ENCODE measurements at places on chromosomes 4 and X.

GRCh38 chrX:129996120-129996519, 13.7 kb downstream of the BCORL1 start:
- peak; percentile 40 for DNase-seq

DNA sequence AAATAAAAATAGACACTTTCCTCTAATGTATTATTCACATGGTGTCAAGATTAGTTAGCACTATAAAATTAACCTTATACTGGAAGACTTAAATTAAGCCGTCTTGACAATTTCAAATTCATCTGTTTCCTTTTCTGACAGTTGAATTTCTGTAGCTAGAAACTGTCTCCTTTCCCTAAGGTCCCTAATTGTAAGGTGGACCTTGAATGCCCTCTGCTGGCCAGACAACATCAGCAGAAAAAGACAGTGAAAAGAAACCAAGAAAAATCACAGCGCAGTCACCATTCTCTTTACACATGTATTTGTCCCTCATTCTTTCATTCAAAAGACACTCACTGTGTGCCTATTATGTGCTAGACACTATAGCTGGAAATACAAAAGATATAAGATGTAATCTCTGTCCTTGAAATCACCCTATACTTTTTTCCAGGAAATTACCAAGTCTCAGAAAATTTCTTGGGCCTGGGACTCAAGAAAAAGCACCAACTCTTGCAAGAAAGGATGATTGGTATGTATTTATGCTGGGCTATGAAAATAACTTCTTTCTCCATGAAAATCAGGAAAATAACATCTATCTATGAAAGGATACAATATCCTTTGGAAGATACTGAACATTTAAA, 32.7 kb upstream of the AMBN start:
- peak; percentile 27 for DNase-seq

GRCh38 chr4:57437649-57438048, 327.5 kb upstream of the IGFBP7 start:
- DNase-seq, result no peak

DNA sequence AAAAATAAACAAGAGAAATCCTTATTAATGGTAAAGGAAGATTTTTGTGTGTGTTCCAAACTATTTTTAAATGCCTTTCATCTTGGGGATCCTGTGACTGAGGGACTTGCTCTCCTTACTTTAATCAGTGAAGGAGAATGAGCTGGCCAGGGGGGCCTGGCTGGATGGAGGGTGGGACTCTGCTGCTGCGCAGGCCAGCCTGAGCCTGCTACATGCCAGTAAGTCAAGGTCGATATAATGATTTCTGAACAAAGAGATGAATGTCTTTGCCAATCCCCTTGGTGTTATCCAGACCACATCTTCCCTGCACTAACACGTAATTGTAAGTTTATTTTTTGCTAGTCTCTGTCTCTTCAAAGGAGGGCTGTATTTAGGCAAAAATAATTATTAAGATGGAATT, 1679.2 kb upstream of the TENM3 start:
- DNase-seq, result no peak

DNA sequence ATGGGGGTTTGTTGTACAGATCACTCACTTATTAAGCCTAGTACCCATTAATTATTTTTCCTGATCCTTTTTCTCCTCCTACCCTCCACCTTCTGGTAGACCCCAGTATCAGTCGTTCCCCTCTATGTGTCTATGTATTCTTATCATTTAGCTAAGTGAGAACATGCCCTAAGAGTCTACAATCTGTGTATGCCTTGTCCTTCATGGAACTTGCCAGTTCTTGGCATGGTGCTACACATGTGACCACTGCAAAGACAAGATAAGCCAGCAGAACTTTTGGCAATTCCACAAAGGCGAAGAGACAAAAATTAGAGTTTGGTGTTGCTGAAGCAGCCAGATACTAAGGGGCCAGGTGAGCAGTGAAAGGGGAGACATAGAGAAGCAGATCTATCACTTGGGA, 101.3 kb downstream of the CORIN start:
- no peak for DNase-seq

- no peak for DNase-seq
These were observed 17.5 kb upstream of the CD99 start for GRCh38 chrX:2673611-2674010.

DNA sequence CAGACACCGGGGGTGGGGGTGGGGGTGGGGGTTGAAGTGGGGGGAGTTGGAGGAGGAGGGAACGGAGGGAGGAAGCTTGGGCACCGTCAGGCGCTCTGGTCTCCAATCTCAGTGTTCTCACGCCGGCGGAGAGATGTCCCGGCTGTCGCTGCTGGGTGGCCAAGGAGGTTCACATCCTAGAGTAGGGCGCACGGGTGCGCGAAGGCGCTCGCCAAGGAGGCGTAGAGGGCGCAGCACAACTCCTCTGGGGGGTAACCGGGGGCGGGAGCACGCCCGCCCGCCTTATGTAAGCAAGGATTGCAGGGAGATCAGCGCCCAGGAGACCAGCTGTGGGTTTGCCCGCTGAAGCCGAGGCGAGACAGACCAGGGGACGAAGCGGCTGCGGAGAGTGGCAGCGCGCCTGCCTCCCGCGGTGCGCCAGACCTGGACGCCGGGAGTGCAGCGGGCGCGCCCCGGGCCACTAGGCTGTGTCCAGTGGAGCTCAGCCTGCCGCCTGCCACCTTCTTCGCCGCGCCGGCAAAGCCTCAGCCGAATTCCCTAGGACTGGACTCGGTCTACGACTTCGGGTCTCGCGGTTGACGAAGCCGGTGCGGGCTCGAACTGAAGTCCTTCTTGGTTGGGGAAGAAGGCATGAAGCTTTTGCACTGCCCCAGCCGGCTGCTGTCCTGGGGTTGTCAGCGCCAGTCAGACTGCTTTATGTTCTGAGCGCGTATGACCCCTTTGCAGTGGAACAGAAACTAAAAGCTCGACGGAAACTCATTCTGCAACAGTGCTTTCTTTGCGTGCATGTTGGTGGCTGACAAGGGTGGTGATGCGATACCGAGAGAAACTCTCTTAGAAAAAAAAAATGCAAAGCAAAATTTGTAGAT, 707 bp upstream of the UNC5C start:
- no peak for DNase-seq

DNA sequence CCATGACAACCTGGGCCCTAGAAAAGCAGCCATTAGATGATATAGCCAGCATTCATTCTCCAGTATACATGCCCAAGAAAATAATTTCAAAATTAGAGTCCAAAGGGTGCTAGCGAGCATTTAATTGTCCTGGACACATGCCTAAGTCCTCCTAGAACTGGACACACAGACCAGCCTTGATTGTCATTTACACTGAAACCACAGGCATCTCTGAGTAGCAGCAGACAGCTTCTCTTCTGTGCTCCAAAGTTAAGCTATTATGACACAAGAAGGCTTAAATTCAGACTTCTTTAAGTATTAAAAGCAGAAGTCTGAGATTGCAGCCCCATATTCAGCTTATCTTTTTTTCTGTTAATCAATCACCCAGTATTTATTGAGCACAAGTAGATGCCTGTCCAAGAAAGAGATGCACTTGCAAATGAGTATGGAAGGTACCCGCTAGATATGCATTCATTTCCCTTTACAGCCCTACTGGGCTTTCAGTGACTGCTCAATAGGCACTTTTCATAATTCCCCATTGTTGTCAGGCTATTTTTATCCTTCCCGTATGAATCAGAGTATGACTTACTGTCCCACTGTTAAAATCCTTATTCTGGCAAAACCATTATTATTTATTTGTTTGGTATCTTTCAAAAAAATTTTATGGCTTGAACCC, 374.1 kb downstream of the FBXW7 start:
- no peak for DNase-seq

GRCh38 chr4:20359692-20360091, 108.0 kb downstream of the SLIT2 start:
- DNase-seq, result no peak

DNA sequence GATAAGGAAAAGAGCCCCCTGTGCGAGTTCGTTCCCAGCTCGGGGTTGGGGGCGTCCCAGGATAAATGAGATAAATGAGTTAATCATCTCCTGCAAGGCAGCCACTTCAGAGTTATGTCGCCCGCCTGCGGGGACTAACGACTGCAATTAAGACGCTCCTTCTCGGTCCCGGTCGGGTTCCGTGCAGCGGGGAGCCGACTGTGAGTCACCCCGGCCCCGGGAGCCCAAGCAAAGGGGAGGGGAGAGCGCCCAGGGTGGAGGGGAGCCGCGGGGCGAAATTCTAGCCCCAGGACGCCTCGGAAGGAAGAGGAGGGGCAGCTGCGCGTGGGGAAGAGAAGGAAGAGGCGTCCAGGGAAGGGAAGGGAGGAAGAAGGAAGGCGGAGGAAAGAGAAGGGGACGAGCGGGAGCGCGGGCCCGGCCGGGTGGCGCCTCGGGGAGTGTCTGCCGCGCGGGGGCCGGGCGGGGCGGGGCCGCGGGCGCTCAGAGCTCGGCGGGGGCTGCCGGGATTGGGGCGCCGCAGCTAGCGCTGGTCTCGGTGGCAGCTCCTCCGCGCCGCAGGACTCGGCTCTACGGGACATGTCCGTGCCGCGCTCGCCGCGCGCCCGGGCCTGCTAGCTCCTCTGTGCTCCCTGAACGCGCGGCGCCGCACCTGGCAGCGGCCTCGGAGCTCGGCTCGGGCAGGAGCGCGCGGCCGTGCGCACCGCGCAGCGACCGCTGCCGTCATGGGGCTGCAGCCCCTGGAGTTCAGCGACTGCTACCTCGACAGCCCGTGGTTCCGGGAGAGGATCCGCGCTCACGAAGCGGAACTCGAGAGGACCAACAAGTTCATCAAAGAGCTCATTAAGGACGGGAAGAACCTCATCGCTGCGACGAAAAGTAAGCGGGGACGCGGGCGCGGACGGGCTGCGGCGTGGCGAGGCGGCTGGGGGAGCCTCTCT, at the start of gene ARHGAP10:
ARHGAP10 (plus strand) TSS at position 509 of the 938 bp plus-strand sequence; CDS start at position 723, 214 bp downstream.
- peak; percentile 85 for DNase-seq

GRCh38 chrX:12946838-12947544, 27.9 kb upstream of the TMSB4X start:
- peak; percentile 64 for DNase-seq

Data from MG63 (cell line).